Colonic mucosa (tissue), 4 donors: ENCODE measurements at places on chromosomes 2 and 18. TPM values are rescaled to one million over a fixed set of nuclear protein-coding genes. Genes with fewer than 3 reads are reported as not detected.

The PDCD1 gene
- total RNA-seq = 0.35 TPM

The GIGYF2 gene
- total RNA-seq = 49.3 TPM

GRCh38 chr18:59691996-59692395 is 5.2 kb downstream of the CCBE1 start:
- no peak overlapping the region for H3K4me3 ChIP-seq
- H3K27ac ChIP-seq = no peak overlapping the region
- no peaks in the 10 kb centered on the region for H3K4me1 ChIP-seq
- H3K27me3 ChIP-seq = peaks cover 16% of the 10 kb centered on the region
- DNase-seq = no peak

- H3K27me3 ChIP-seq = no peaks in the 10 kb centered on the region
- H3K27ac ChIP-seq = no peak overlapping the region
- no peak for DNase-seq
- H3K4me3 ChIP-seq = no peak overlapping the region
These were observed 107.7 kb downstream of the INHBB start for GRCh38 chr2:120453635-120453998.

- no peaks in the 10 kb centered on the region for H3K36me3 ChIP-seq
- DNase-seq = no peak
- no peak overlapping the region for H3K27ac ChIP-seq
- no peaks in the 10 kb centered on the region for H3K27me3 ChIP-seq
- H3K4me3 ChIP-seq = no peak overlapping the region
These were observed 514.9 kb downstream of the PTPRM start for GRCh38 chr18:8081872-8082553.

DNA sequence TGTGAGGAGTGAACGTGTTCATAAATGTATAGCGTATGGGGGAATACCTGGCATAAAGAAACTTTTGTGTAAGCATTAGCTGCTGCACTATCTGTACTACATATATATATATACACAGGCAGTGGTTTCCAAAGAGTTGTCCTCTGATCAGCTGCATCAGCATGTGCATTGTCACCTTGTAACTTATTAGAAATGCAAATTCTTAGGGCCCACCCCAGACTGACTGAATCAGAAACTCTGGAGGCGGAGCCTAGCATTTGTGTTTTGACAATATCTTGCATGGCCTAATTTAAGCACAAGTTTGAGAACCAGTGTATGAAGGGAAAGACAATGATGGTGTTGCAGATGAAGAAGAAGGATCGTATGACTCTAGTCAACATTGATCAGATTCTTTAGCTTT is 299.5 kb downstream of the CCDC102B start:
- no peak for DNase-seq
- no peak overlapping the region for H3K4me3 ChIP-seq
- no peaks in the 10 kb centered on the region for H3K4me1 ChIP-seq
